Activated naive CD8-positive, alpha-beta T cell treated with anti-CD3 and anti-CD28 coated beads, Interleukin-2, amount 10 ng/mL, durations not matched to agents 7 days and 5 days (primary cell): ENCODE measurements at places on chromosomes 1 and 21. TPM values are rescaled to one million over a fixed set of nuclear protein-coding genes. Genes with fewer than 3 reads are reported as not detected.

DNA sequence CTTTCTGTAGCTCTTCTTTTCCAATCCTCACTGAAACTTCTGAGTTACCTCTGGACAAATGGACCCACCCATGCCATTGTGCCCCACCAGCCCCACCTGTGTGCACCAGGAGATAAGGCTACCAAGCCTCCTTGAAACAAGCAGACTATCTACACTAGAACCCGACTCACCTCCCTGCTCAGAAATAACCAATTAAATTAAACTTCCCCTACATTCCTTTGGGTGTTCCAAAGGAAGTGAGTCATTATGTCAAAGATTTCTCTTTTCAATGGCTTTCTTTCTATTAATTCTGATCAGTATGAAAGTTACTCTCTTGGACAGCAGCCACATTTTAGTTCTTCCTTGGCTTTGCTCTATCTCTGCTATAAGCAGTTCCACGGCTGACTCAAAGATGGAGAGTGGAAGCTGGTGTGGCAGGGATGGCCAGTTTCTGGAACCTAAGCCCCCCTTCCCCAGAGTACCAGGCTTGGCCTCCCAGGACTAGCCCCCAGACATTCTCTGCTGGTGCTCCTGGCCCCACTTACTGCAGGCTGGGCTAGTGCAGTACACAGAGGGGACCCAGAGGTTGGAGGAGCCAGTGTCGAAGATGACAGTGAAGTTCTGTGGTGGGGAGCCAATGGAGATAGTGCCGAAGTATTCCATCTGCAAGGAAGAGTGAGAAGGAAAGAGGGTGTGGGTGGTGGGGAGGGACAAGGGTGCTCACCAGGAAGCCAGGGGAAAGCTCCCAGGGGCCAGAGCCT, 1.9 kb downstream of the CTSE start:
- no peaks in the 10 kb centered on the region for H3K36me3 ChIP-seq
- peaks cover 23% of the 10 kb centered on the region for H3K27me3 ChIP-seq
- no peak overlapping the region for H3K4me3 ChIP-seq
- H3K27ac ChIP-seq = no peak overlapping the region

- no peaks in the 10 kb centered on the region for H3K4me1 ChIP-seq
- H3K36me3 ChIP-seq = no peaks in the 10 kb centered on the region
- no peak overlapping the region for H3K27ac ChIP-seq
- no peak for DNase-seq
These were observed 68.2 kb upstream of the TMPRSS2 start for GRCh38 chr21:41576013-41576615.

CCNL2 gene
- total RNA-seq = 211 TPM

ESPN gene
- total RNA-seq = 2.6 TPM

DNA sequence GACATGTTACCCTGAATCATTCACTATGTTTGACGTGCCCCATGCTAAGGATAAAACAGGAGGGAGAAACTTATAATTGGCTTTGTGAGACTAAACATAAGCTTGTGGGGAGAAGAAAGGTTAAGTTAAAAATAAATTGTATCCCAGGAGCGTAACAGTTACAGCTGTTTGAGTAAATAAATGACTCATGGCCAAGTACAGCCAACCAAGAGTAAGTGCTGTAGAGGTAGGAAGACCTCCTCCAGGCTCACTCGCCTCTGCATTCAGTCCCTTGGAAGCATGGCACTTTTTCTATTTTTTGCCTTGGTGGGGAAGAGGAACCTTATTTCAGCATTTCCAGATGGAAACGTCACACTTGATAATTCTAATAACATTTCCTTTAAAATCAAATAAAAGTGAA, 116.5 kb downstream of the ZP4 start:
- DNase-seq = no peak
- H3K4me1 ChIP-seq = no peaks in the 10 kb centered on the region
- H3K36me3 ChIP-seq = no peaks in the 10 kb centered on the region
- H3K27me3 ChIP-seq = no peaks in the 10 kb centered on the region

GRCh38 chr1:11797525-11798216, 8.1 kb downstream of the MTHFR start:
- H3K4me3 ChIP-seq = no peak overlapping the region
- H3K36me3 ChIP-seq = peaks cover 27% of the 10 kb centered on the region
- no peak overlapping the region for H3K27ac ChIP-seq
- DNase-seq = no peak
- peaks cover 6% of the 10 kb centered on the region for H3K4me1 ChIP-seq

DNA sequence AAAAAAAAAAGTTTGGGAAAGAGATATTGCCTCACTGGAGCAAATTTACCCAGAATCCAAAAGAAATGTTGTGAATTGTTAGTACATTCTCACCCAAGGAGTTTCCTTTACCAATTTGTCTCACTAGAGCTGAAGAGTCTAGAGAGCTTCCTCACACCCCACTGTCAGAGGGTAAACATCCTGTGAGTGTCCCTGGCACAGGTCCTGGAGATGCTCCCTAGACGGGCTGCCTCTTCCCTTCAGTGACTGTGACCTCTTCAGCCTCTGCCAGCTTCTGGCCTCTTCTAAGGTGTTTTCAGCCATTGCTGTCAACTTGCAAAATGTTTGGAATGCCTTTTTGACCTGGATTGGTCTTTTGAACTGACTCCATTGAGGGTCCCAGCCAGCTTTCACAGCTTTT, 159.4 kb downstream of the DHRS3 start:
- H3K36me3 ChIP-seq = peaks cover 46% of the 10 kb centered on the region
- no peaks in the 10 kb centered on the region for H3K27me3 ChIP-seq
- no peak overlapping the region for H3K4me3 ChIP-seq
- DNase-seq = no peak
- peaks cover 50% of the 10 kb centered on the region for H3K4me1 ChIP-seq
- H3K27ac ChIP-seq = peak overlapping the region; percentile 15
